Putamen (tissue), 1 donor: ENCODE measurements at places on chromosomes 2 and 18.

DNA sequence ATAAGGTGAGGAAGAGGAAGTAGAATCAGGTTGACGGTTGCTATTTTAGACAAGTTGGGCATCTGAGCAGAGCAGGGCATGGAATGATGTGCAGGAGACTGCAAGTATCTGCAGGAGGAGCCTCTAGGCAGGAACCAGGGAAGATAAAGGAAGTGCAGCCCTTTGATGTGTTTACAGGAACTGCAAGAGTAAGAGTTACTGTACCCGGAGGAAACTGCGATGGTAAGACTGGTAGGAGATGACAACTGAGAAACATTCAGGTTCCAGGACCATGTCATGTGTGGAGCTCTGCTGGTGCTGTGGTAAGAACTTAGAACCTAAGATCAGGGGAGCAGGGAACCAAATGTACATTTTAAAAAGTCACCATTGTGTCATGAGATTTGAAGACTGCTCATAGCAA is 134.3 kb upstream of the STON1 start:
- no peak for DNase-seq

DNA sequence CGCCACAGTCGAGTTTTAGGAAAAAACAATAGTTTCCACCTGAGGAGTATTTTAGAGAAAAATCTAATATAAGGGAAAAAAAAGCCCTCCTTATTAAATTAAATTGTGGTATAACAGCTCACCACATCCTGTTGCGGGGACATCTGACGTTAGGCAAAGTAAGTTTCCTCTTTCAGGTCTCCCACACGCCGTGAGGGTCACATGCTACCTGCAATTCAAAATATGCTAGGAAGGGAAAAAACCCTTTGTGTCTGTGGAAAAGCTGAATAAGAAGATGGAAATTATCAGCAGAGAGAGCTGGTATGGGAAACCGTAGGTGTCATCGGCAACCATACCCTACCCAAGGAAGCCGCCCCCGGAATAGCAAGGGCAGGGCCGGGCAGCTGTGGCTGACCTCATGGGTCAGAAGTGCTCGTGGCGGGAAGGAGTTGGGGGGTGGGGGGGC is 128.0 kb downstream of the NFATC1 start:
- DNase-seq, result no peak

- no peak for DNase-seq
Observed at GRCh38 chr2:168722592-168722991, 79.8 kb upstream of the NOSTRIN start.

DNA sequence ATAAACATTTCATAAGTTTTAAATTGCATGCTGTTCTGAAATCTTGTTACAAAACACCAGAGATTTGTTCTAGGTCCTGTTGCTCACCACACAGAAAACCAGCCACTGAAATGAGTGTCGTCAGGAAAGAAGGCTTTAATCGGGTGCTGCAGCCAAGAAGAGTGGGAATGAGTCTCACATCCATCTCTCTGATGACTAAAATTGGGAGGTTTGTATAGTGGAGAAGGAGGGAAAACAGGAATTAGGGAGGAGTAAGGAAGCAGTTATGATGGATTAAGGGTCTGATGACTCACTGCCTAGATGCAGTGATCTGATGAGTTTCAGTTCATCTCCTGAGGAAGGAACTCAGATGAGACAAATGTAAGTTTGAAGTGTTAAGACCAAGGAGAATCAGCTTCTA is 42.1 kb upstream of the GPR39 start:
- no peak for DNase-seq
